ENCODE measurements at places on chromosomes 7 and 10.

- DNase-seq: no peak
These were observed 128.5 kb upstream of the TNS3 start for GRCh38 chr7:47710201-47710935.

DNA sequence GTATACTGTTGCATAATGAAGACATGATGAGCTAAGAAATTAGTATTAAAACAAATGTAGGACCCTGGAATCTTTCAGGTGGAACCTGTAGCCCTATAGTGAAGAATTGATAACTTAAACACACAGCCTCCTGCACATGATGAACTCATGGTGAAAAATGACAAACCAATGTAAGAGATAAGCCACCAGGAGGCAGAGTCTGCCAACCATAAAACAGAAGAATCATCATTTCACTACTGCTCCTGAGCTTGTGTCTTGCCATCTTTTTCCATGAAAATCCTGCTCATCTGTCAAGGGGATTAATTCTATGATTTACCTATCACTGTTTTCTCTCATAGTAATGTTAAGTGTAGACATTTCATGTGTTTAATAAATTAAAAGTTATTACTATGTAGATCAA, 363.9 kb downstream of the MALRD1 start:
- DNase-seq: no peak

DNA sequence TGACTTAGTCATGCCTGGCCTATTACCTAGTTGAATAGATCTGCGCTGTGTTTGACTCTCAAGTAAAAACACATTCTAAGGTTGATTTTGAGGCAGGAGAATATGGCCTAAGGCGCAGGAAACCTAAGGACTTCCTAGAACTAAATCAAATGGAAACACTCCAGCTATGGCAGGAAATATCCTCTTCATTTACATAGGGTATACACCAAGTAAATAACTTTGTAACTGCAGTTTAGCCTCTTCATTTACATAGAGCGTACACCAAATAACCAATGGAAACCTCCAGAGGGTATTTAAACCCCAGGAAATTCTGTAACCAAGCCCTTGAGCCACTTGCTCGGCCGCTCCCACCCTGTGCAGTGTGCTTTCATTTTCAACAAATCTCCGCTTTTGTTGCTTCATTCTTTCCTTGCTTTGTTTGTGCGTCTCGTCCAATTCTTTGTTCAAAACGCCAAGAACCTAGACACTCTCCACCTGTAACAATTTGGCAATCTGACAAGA, 35.6 kb upstream of the XRCC2 start:
- DNase-seq: no peak

- no peak for DNase-seq
These were observed 729.3 kb upstream of the AUTS2 start for GRCh38 chr7:68868978-68869377.

GRCh38 chr7:129307592-129307991, 82.8 kb downstream of the AHCYL2 start:
- no peak for DNase-seq

- DNase-seq: no peak
These were observed 252.0 kb upstream of the GRB10 start for GRCh38 chr7:51034521-51035264.

GRCh38 chr7:50262916-50263690, 41.4 kb upstream of the IKZF1 start:
- no peak for DNase-seq

DNA sequence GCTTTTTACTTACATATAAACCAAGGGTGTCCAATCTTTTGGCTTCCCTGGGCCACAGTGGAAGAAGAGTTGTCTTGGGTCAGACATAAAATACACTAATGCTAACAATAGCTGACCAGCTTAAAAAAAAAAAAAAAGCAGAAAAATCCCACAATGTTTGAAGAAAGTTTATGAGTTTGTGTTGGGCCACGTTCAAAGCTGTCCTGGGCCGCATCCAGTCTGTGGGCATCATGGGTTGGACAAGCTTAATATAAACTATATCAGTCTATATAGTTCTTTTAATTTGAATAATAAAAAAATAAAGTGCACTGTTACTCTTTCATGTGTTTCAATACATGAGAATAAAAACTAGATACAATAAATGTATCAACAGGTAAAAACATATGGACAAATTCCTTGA, 179.9 kb downstream of the DNAJC1 start:
- no peak for DNase-seq

GRCh38 chr7:81499262-81500116, 270.4 kb downstream of the HGF start:
- DNase-seq: no peak

- DNase-seq: no peak
These were observed 115.9 kb downstream of the TCERG1L start for GRCh38 chr10:131195558-131196159.

- no peak for DNase-seq
These were observed 149.5 kb upstream of the SVIL start for GRCh38 chr10:29784175-29784773.

- DNase-seq: no peak
These were observed 174.1 kb upstream of the BET1 start for GRCh38 chr7:94178230-94178629.

DNA sequence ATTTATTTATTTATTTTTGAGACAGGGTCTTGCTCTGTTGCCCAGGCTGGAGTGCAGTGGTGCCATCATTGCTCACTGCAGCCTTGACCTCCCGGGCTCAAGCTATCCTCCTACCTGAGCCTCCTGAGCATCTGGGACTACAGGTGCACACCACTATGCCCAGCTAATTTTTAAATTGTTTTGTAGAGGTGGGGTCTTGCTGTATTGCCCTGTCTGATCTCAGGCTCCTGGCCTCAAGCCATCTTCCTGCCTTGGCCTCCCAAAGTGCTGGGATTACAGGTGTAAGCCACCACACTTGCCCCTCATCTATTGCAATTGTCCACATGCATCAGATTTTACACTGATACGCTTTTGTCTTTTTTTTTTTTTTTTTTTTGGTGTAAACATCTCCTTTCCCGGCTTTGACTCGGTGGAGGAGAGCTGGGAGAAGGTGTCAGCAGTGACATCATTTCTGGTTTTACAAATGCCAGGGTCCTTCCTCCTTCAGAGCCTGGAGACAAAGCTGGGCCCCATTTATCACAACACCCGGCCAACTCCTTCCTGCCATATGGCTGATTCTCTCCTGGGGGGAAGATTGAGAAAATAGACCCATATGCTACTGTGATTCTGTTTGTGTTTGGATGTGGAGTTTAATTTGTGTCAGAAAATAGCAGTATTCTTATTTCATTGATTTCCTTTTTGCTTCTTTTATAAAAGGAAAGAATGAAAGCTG, 61.3 kb downstream of the GALNT17 start:
- no peak for DNase-seq

DNA sequence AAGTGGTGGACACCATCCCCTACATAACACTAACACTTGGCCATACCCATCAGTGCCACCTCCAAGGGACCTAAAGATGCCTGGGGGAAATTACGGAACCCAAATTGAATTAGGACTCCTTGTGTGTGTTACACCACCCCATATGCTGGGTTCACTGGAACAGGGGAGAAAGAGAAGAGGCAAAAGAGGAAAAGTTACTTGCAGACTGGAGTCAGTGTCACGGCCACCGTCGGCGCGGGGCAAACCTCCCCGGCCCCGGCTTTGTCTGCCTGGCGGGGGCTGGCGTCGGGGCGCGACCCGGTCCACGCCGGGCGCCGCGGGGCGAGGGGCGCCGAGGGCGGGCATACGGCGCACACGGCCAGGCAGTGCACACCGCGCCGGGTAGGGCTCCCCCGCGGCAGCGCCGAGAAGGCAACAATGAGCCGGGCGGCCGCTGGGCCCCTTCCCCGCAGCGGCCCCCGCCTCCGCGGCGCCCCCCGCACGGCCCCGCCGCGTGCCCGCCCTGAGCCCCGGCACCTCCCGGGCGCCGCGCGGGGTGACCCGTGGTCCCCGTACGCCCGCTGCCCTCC, 171.1 kb downstream of the FAM107B start:
- no peak for DNase-seq

DNA sequence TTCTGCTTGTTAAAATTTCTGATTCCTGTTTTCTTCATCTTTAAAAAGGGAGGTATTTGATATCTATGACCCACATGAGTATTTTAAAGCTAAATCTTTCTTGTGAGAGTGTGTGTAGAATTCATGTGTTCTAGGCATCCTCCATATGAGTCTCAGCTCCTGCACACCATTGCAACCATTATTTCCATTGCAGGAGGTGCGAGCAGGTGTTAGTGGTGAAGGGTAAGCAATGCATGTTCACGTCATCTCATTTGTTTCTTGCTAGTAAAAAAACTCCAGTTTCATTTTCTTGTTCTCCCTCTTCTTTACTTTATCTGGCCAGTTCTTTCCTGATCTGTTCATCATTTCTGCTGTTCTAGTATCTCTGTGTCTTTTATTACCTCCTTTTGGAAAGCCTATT, 100.5 kb downstream of the ADRA2A start:
- DNase-seq: no peak

GRCh38 chr7:128019288-128019687, 11.9 kb downstream of the LRRC4 start:
- no peak for DNase-seq

- DNase-seq: peak; percentile 8
These were observed 687 bp downstream of the EPDR1 start for GRCh38 chr7:37920849-37921805.

DNA sequence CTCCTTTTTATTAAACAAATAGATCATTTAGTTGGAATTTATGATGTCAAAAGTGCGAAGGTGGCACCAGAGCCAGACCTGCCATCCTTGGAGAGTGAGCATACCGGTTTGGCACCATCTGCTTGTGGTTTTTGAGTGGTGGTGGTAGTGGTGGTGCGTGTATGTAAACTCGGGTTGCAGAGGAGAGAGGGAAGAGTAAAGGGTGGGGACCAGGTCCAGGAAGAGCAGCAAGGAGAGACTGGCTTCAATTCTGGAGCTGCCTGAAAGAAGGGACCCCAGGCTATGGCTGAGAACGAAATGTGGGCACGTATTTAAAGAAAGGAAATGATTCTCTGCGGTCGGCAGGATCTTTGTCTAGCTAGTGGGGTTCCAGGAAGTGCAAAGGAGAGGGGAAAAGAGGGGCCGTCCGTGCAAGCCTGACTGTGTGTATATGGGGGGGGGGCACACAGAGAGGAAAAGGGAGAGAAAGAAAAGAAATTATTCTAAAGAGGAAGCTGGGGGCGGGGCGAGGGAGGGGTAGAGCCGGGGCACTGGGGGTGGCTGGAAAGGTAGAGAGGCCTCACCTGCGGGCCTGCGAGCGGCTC, 448 bp upstream of the GOLGA7B start:
- no peak for DNase-seq

DNA sequence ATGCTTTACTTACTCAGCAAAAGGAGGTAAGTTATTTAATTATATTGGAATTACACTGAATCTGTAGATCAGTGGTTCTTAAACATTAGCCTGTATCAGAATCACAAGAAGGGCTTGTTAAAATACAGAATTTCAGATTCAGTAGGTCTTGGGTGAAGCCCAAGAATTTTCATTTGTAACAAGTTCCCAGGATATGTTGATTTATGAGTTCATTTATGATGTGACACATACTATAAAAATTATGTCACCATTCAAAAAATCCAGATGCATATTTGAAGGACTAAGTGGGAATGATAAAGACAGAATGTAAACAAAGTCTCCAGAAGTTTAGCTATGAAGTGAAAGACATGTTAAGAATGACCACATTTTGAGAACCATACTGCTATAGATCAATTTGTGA, 52.3 kb downstream of the HECTD2 start:
- no peak for DNase-seq

DNA sequence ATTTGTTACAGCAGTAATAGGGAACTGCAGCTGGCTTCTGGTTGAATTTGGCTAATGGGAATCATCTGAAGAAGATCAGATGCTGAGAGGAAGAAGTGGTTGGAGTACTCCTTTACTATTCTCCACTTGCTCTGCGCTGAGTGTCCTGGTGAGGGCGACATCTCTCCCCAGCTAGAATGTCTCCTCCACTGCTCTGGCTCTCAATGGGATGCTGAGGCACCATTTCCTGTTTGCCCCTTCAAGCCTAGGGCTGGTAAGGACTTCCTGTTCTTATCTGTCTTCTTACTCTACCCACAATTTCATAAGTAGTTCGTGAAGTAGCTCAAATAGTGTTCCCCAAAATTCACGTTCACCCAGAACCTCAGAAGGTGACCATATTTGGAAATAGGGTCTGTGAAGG, 43.2 kb upstream of the TES start:
- no peak for DNase-seq

DNA sequence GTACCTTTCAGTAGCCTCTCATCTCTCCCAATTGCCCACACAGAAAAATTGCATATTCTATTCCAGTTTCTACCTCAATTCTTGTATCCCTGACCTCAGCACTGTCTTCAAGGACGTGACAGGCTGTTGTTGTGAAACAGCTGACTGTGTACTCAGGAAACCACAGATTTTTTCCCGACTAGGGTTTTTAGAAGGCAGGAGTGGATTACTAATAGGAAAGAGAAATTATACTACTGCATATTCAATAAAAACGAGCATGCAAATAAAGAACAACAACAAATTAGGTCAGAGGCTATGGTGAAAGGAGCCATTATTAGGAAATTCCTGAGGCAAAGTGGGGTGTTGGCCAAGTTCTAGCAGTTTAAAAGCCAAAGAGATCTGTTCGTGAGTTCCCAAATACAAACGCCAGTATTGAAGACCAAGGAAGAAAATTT, 93.4 kb downstream of the DOCK4 start:
- no peak for DNase-seq

DNA sequence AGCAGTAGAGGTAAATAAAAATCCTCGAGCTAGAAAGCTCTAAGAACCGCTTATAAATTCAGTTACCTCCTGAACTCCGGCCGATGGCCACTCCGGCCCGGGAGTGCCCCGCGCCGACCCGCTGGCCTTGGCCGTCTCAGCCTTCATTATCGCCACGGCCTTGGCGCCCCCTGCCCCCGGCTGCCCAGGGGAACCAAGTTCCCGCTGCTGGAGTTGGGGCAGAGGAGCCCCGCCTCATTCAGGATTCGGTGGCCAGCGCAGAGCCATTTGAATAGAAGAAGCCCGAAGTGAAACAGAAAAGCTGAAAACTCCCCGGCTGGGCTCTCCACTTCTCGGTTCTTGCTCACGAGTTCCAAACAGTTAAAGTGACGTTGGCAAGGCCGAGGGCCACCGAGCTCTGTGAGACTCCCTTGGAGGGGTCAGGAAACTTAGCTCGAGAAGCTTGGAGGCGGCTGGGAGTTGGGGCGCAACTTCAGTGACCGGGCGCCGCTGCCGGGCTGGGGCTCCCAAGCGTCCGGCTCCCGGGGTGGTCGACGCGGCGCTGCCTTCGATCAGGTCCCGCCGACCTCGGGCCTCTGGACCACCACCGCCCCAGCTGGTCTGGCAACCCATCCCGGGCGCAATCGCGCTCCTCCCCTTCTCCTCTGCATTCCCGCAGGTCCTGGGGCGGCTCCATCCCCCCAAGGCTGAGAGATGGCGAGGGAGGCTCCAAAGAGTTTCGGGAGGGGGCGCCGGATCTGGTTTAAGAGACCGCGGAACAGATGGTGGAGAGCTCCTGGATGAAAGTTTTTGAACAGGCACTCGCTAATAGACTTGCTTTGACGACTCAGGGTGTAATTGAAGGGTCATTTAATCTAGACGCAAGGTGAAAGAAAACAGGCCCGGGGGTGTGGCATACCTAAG, 5.8 kb upstream of the FEZF1 start:
- no peak for DNase-seq

- no peak for DNase-seq
These were observed 77.4 kb upstream of the C1GALT1 start for GRCh38 chr7:7104971-7105370.

GRCh38 chr10:91711885-91712680, 79.2 kb upstream of the PPP1R3C start:
- no peak for DNase-seq

Measured in activated gamma-delta T cell treated with Interleukin-2 at 50 U/mL for 16 hours (primary cell).